CD4-positive, alpha-beta T cell treated with Interleukin-6 for 4 hours (primary cell): ENCODE measurements at places on chromosomes 3 and 15.
A peak's percentile ranks its signal among the peaks of the same experiment; 100 is the strongest.

DNA sequence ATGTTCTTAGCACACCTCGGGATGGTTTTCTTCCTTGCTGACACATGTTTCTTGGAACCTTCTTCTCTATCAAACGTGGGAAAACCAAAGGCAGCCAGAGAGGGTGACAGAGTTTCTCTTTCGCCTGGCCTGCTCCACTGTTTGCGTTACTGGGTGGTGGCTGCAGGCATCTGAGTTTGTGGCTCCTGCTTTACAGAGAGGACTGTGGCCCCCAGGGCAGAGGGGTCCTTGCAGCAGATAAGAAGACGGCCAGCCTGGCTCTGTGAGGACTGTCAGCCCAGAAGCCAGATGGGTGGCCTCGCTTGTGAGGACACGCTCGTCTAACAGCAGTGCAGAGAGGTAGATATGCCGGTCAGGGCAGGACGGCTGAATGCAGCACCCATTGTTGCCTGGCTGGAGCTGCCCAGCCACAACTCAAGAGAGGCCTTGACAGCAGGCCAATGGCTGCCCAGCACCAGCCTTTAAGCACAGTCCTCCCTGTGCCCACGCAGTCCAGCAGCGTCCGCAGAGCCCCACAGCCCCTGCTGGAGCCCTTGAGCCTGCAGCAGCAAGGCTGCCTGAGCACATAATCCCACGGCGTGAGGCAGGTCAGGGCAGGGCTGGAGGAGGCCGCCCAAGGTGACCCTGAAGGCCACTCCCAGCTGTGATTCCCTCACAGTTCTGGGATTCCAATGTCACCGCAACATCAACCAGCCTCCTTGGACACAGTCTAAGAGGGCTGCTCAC is 15.0 kb upstream of the SPTBN5 start:
- no peak for DNase-seq

DNA sequence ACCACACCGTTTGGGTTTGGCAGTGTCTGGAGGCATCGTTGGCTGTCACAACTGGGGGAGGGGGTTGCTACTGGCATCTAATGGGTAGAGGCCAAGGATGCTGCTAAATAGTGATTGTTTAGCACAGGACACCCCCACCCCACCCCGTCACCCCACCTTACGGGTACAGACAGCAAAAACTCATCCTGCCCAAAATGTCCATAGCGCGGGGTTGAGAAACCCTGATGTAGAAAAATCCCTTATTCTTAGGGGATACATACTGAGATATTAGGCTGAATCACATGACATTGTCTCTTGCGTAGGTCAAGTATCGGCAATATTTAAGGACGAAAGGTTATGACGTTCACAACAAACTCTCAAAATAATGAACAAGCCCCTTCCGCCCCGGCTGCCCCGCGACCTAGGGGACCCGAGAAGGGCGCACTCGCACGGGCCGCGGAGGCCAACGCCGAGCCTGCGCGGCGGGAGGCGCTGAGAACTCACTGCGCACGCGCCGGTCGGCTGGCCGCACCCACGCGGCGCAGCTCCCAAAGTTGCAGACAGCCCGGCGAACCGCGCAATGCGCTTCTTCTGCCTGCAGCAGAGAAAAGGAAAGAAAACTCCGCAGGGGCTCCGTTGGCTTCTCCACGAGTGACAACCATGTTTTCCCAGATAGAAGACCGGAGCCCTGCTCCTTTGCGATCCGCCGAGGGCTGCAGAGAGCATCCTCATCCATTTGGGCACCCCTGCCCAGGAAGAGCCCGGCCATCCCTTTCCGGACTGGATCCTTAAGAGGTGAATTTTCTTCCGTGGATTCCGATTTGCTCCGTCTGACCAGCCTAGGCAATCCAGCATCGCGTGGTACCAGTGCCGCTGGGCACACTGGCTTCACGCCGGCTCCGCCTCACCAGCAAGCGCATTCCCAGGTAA is 136.8 kb upstream of the CCDC54 start:
- DNase-seq, result peak; percentile 81

DNA sequence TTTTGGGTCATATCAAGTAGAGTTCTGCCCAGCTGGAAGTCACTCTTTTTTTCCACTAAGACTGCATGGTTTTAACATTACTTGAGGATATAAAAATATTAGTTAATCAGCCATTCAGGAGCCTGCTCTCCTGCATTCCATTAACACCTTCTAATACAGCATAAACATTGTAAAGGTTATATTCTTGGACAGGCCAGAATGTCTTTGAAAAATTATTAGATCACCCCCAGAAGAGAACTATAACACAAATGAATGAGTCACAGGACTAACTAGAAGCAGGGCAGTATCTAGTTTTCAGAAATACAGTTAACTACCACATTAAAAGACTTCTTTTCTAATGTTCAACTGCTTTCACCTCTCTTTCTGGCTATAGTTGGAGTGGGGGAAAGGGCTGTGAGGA is 80.9 kb downstream of the THBS1 start:
- DNase-seq, result no peak

- no peak for DNase-seq
Observed at GRCh38 chr3:31196261-31196660, 301.8 kb upstream of the GADL1 start.

DNA sequence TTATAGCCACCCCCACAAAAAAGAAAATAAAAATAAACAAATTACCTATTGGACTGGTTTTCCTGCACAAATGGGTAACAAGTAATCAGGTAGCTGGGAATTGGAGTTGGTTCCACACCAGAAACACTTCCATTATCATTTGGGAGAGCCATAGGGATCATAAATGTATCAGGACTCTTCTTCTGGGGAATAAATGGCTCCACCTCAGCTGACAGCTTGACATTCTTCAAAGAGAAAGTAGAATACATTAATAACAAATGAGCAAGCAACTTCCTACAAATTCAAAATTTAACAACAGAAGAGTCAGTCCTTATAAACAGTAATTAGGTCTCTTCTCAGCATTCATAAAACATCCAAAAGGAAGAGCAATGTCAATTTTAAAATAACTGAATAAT is 8.7 kb downstream of the SECISBP2L start:
- no peak for DNase-seq

DNA sequence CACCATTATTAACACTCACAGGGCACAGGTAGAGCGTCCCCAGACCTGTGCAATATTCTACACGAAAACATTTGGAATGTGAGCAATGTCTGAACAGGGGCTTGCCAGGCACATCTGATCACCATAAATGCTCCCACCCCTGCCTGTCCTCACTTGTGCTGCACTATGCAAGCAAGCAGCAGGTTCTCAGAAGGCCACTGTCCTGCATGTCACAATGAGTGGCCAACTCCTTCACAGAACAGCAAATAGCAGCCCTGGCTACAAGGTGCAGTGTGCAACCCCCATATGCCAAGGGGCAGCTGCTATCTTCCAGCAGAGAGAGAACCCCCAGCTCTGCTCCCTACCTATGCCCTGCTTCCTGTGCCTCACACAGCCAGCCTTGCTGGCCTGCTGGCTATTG is 32.6 kb downstream of the SEC22C start:
- no peak for DNase-seq

DNA sequence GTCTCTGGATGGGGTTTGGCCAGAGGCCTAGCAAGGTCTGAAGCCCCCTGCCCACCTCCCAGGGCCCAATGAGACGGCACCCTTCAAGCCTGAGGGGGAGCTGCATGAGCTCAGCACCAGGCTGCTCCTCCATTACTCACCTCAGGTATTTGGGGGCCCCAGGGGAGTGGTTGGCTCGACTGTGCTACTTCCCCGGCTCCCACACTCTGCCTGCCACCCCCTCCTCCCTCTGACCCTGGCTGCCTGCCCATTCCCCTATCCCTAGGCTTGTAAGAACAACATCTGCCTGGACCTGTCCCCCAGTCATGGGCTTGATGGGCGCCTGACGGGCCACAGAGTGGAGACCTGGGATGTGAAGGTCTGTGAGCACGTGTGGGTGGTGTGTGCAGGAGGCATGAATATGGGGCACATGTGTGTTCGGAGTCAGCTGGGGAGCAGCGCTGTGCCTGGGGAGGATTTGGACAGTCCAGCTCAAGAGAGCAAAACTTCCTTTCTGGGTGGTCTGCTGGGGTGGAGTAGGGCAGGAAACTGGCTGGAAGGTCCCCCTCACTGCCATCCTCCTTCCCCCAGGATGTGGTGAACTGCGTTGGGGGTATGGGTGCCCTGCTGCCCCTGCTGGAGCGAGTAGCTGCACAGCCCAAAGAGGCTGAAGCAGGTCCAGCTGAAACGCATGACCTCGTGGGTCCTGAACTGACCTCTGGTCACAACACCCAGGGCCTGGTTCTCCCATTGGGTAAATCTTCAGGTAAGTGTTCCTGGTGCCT is 17.4 kb downstream of the NBEAL2 start:
- no peak for DNase-seq

GRCh38 chr15:68343579-68344225 is 66.2 kb downstream of the FEM1B start:
- no peak for DNase-seq

DNA sequence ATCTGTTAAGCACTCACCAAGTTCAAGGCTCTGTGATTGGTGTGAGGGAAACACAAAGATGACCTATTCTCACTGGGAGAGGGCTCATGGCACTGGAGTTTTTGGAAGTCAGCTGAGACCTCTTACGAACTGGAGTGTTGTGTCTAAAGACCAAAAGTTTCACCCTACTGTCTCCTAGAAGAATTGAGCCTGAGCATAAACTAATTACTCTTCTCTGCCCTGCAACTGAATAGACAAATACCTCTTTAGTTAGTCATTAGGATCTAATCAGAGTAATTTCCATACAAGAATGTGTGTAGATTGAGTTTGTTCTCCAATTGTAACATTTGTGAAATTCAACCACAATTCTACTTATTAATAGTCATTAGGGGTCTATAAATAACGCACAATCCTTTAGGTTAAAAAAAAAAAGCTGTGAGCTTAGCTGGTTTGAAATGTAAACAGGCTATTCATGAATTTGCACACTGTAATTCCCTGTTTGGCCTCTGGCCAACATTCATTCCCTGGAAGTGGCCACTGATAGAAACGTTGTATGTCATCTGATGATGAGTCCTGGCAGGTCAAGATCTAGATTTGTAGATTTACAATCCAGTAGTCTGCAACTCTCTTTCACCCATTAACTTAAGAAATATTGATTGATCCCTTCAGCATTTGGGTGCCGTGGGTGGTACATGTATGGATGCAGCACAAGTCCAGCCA is 76.8 kb upstream of the SOX14 start:
- DNase-seq, result no peak

- no peak for DNase-seq
Observed at GRCh38 chr3:184907681-184908649, 96.0 kb downstream of the VPS8 start.

- DNase-seq, result no peak
Observed at GRCh38 chr3:154955907-154956533, 124.1 kb upstream of the MME start.

DNA sequence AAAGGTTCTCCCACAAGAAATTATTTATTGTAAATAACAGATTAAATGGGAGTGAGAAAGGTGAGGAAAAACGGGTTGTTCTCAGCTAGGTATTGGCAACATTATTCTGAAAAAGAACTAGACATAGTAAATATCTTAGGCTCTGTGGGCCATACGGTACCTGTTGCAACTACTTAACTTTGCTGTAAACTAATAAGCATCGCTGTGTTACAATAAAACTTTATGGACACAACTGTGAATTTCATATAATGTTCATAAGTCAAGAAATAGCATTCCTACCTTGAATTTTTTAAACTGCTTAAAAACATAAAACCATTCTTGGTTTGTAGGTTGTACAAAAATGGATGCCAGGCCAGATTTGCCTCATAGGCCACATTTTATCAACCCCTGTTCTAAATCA is 183.9 kb downstream of the TBC1D5 start:
- no peak for DNase-seq

- no peak for DNase-seq
Observed at GRCh38 chr3:113638910-113639309, 57.5 kb downstream of the USF3 start.

- DNase-seq, result no peak
Observed at GRCh38 chr15:77783636-77784035, 150.9 kb upstream of the LINGO1 start.

- no peak for DNase-seq
Observed at GRCh38 chr3:12838179-12838965, 3.0 kb downstream of the RPL32 start.

- no peak for DNase-seq
Observed at GRCh38 chr3:98540346-98540745, 8.6 kb downstream of the GPR15 start.

DNA sequence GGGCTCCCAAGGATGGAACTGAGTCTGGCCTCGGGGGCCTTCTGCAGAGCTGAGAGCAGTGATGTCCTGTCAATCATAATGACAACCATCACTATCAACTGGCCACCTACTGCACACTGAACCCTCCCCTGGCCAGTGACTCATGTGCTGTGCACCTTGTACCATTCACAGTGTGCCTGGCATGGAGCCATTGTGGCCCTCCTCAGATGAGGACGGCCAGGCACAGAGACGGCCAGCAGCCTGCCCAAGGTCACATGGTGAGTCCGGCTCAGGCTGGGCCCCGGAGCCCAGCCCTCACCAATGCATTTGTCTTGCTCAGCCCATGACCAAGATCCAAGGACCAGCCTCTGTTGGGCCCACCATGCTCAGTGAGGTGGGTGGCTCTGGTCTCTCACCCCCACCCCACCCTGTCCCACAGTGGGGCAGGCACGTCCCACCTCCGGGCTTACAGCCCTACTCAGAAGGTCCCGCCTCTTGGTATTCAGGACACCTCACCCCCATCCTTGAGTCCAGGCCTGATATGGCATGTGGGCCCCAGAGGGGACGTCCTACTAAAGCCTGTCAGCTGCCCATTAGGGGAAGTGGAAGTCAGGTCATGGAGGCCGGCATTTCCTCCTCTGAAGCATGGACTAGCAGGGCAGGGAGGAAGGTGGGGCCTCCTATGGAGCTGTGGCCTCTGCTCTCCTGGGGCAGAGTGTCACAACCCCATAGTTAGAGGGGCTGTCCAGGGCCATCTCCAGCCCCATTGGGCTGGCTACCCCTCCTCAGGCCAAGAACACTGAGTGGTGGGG is 35.9 kb upstream of the TMEM115 start:
- no peak for DNase-seq

GRCh38 chr3:2872884-2873283 is 237.3 kb downstream of the IL5RA start:
- no peak for DNase-seq

- DNase-seq, result no peak
Observed at GRCh38 chr3:186869253-186870100, 27.0 kb downstream of the ADIPOQ start.

- no peak for DNase-seq
Observed at GRCh38 chr3:155960060-155960459, 89.6 kb downstream of the GMPS start.

GRCh38 chr15:59360896-59361295 is 11.8 kb downstream of the MYO1E start:
- no peak for DNase-seq

DNA sequence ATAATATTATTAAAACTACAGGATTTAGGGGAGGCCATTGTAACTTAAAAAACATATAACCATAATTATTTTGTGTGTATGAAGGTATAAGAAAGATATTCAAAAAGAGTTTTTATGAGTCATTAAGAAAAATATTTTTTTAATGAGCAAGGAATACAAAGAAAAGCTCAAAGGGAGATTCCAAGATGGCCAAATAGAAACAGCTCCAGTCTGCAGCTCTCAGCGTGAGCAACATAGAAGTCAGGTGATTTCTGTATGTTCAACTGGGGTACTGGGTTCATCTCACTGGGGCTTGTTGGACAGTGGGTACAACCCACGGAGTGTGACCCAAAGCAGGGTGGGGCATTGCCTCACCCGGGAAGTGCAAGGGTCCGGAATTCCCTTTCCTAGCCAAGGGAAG is 336.1 kb downstream of the TBL1XR1 start:
- DNase-seq, result no peak

- DNase-seq, result peak; percentile 21
Observed at GRCh38 chr3:30602946-30603345, 3.5 kb upstream of the TGFBR2 start.

GRCh38 chr15:89141885-89142284 is 53.6 kb downstream of the ABHD2 start:
- no peak for DNase-seq

GRCh38 chr15:70741107-70741531 is 22.2 kb downstream of the UACA start:
- no peak for DNase-seq
